Liver (tissue), 10 donors: ENCODE measurements at places on chromosomes 3 and 15. TPM values are rescaled to one million over a fixed set of nuclear protein-coding genes. Genes with fewer than 3 reads are reported as not detected.

- DNase-seq, result no peak
These were observed 3.7 kb downstream of the DLL4 start for GRCh38 chr15:40932649-40933516.

Gene BFSP2
- polyA plus RNA-seq, result 0.42 TPM

Gene AMIGO3
- 1.1 TPM for polyA plus RNA-seq

GRCh38 chr3:188152660-188153436, 1.1 kb upstream of the LPP start:
- peak; percentile 38 for DNase-seq

DNA sequence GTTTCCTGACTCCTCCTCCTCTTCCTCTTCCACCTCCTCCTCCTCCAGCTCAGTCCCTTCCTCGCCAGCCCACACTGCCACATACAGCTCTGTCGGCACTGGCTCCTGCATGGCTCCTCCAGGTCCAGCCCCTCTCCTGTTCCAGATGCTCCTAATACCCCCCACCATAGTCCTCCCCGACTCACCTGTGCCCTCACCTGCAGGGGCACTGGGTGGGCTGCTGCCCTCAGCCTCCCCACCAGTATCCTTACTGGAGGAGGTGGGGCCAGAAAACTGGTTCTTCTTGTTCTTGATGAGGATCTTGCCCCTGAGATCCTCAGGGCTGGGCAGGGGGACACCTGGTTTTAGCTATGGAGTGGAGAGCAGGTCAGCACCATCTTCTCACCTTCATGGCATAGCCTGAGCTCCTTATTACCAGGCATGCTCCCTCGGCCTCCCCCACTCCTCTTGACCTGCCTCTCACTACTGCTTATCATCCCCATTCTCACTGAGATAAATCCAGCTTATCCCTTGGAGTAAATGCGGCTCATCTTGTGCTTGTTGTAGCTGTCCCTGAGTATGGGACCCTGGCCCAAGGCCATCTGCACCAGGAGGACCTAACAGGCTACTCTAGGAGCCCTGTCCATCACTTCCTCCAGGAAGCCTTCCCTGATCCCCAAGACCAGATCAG, 11.0 kb downstream of the PLCB2 start:
- DNase-seq, result no peak

Gene XRN1
- polyA plus RNA-seq, result 4.3 TPM

DNA sequence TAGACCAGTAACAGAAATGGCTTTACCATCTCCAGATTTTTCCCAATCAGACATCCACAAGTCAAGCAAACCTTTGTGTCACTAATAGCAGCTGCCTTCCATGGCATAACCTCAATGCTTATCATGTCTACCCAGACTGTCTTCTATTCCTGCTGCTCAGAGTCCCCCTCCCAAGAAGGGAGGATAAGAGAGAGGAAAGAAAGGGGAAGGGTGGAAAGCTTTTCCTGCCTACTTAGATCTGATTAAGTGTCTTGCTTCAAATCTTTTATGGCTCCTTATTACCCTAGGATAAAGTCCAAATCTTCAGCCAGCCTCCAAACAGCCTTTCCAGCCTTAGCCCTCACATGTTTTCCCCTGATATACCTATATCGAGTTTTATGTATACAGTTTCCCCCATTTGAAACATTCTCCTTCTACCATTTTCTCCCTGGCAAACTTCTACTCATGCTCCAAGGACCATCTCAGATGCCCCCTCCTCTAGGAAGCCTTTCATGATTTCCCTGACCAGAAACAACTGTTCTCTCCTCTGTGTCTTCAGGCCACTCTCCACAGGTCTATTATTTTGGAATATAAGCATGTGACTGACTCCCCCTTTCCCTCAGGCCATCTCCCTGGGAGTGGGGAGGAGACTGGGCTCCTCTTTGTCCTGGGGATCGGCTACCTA, 7.9 kb upstream of the SSUH2 start:
- no peak for DNase-seq

Gene FOXB1
- not detected for polyA plus RNA-seq

GRCh38 chr3:42961633-42962032, 17.5 kb upstream of the GASK1A start:
- DNase-seq, result no peak

DNA sequence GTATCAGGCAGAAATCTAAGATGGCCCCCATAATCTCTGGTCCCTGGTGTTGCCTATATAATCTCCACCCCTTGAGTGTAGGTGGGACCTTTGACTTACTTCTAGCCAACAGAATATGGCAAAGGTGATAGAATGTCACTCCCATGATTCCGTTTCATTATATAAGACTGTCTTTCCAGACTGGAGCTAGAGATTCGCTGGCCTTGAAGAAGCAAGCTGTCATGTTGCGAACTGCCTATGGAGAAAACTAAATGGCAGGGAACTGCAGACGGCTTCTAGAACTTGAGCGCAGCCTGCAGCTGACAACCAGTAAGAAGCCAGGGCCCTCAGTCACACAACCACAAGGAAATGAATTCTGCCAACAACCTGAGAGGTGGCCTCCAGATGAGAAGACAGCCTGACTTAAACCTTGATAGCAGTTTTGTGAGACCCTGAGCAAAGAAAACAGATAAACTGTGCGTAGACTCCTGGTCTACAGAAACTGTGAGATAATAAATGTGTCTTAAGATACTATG, 2.2 kb upstream of the KPNA1 start:
- DNase-seq, result no peak

GRCh38 chr15:87620393-87620792, 636.1 kb downstream of the NTRK3 start:
- DNase-seq, result no peak

GRCh38 chr3:117567906-117568305, 858.3 kb downstream of the TUSC7 start:
- DNase-seq, result no peak

Gene CCDC33
- polyA plus RNA-seq, result not detected

GRCh38 chr15:60390231-60390630, 7.6 kb downstream of the ANXA2 start:
- no peak for DNase-seq

Gene RBM15B
- 7.9 TPM for polyA plus RNA-seq

- no peak for DNase-seq
These were observed 361.3 kb downstream of the SV2B start for GRCh38 chr15:91461377-91461776.

DNA sequence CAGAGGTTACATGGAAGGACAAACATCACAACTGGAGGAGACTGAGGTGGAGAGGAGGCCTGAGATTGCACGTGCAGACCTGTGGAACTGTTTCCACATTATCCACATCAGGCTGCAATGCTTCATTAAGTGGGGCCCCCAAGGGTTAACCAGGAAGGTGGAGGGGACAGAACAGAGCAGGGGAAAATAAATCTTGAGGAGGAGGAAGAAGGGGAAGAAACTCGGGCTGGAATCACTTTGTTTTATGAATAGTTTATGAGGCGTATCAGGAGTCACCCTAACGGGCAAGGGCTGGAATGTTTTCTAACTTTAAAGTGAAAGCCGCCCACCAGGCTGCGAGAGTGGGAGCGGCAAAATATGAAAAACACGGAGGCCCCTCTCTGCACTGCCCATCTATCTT, 154.9 kb downstream of the WNT5A start:
- DNase-seq, result no peak

- no peak for DNase-seq
These were observed 138.3 kb downstream of the P3H2 start for GRCh38 chr3:189982321-189982945.

DNA sequence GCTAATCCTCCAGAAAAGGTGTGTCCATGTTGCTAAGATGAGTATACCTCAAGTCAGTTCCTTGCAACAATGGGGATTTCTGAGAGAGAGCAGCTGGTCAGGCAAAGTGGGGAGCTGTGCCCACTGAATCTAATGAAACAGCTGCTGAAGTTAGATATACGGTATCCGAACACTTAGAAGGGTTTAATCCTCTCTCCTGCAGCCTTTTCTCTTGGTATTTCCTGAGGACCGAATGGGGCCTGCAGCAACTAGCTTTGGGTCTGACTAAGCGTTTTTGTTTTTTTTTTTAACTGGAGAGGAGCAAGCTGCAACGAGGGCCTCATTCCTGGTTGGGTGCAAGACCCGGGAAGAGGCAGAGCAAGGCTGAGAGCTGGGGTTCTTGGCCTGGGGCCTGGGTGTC, 37.6 kb upstream of the BNC1 start:
- no peak for DNase-seq

- DNase-seq, result peak; percentile 38
These were observed 32.1 kb upstream of the TRPM7 start for GRCh38 chr15:50718700-50719125.

Gene CYP11A1
- polyA plus RNA-seq, result 1.5 TPM

DNA sequence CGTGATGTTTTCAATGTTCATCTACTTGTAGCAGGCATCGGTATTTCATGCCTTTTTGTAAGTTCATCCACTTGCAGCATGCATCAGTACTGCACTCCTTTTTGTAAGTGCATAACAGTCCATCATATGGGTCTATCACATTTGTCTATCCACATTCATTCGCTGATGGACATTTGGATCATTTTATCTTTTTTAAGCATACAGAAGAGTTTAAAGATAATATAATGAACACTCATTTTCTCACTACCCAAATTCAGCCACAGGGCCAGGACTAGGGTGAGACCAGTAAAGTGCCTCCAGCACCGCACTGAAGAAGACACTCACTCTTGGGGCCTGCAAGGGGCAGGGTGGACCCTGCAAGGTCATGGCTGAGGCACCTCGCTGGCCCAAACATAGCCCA, 309.6 kb downstream of the UACA start:
- DNase-seq, result no peak
